Naive thymus-derived CD8-positive, alpha-beta T cell (primary cell): ENCODE measurements at places on chromosomes 7 and 10. TPM values are rescaled to one million over a fixed set of nuclear protein-coding genes. Genes with fewer than 3 reads are reported as not detected.

The LRRC61 gene
- polyA plus RNA-seq = 33.5 TPM

The AKR1C3 gene
- polyA plus RNA-seq = 0.67 TPM

The CALHM3 gene
- polyA plus RNA-seq = not detected

The JAZF1 gene
- polyA plus RNA-seq = 8.6 TPM

The VWA2 gene
- not detected for polyA plus RNA-seq

The ANKRD7 gene
- 0.90 TPM for polyA plus RNA-seq

The AKR1C4 gene
- not detected for polyA plus RNA-seq

The PRLHR gene
- polyA plus RNA-seq = not detected

The ELAPOR2 gene
- 0.96 TPM for polyA plus RNA-seq

The OIT3 gene
- polyA plus RNA-seq = not detected

The CYP2E1 gene
- not detected for polyA plus RNA-seq

The SFRP5 gene
- 20.1 TPM for polyA plus RNA-seq

The STARD3NL gene
- 32.8 TPM for polyA plus RNA-seq

The TMEM254 gene
- polyA plus RNA-seq = 40.2 TPM

The DRGX gene
- polyA plus RNA-seq = not detected

The TCERG1L gene
- polyA plus RNA-seq = not detected

The MGAM2 gene
- polyA plus RNA-seq = not detected

The PARP12 gene
- 34.6 TPM for polyA plus RNA-seq

The CTBP2 gene
- polyA plus RNA-seq = 0.42 TPM

The AGMO gene
- polyA plus RNA-seq = not detected

The ATRNL1 gene
- not detected for polyA plus RNA-seq

The LIPN gene
- not detected for polyA plus RNA-seq

The ANKRD1 gene
- polyA plus RNA-seq = not detected

The GRID1 gene
- not detected for polyA plus RNA-seq

The FGFR2 gene
- polyA plus RNA-seq = not detected

The TRA2A gene
- 57.7 TPM for polyA plus RNA-seq

The GNGT1 gene
- polyA plus RNA-seq = not detected

The NEUROG3 gene
- polyA plus RNA-seq = not detected

The GPR37 gene
- polyA plus RNA-seq = not detected

The ANXA8L1 gene
- polyA plus RNA-seq = not detected

The TYW1B gene
- polyA plus RNA-seq = 2.4 TPM

The PPP1R3C gene
- polyA plus RNA-seq = not detected

The SAP25 gene
- not detected for polyA plus RNA-seq

The CALY gene
- 0.44 TPM for polyA plus RNA-seq

The ZNF277 gene
- polyA plus RNA-seq = 22.4 TPM

The AGAP5 gene
- 0.30 TPM for polyA plus RNA-seq

The MKI67 gene
- 2.4 TPM for polyA plus RNA-seq
